ENCODE measurements at places on chromosomes 16 and 17. TPM values are rescaled to one million over a fixed set of nuclear protein-coding genes. Genes with fewer than 3 reads are reported as not detected.

Gene TMEM204
- total RNA-seq: 8.3 TPM

Gene PLLP
- total RNA-seq: under 0.01 TPM

Gene CDH1
- total RNA-seq: 1.1 TPM

Gene GAST
- not detected for total RNA-seq

Gene TBC1D3B
- total RNA-seq: 0.88 TPM

Gene OTOA
- under 0.01 TPM for total RNA-seq

Gene GPR142
- not detected for total RNA-seq

Gene CES5A
- not detected for total RNA-seq

Gene AIPL1
- total RNA-seq: not detected

Measured in osteoblast (primary cell).